ENCODE measurements at places on chromosomes 7 and 10. TPM values are rescaled to one million over a fixed set of nuclear protein-coding genes. Genes with fewer than 3 reads are reported as not detected.

GALNT17 gene
- total RNA-seq, result not detected

CHST3 gene
- total RNA-seq, result 18.8 TPM

ZNF777 gene
- 7.2 TPM for total RNA-seq

ZNF485 gene
- 8.8 TPM for total RNA-seq

Measured in nasal cavity respiratory epithelium epithelial cell of viscerocranial mucosa (primary cell).